ENCODE measurements at places on chromosomes 3 and 15.

GRCh38 chr3:126033765-126034164 is 50.2 kb downstream of the SLC41A3 start:
- no peak for DNase-seq

- peak; percentile 74 for DNase-seq
Observed at GRCh38 chr3:178699810-178700209, 163.6 kb downstream of the KCNMB2 start.

GRCh38 chr15:71596672-71597071 is 213.7 kb upstream of the NR2E3 start:
- no peak for DNase-seq

DNA sequence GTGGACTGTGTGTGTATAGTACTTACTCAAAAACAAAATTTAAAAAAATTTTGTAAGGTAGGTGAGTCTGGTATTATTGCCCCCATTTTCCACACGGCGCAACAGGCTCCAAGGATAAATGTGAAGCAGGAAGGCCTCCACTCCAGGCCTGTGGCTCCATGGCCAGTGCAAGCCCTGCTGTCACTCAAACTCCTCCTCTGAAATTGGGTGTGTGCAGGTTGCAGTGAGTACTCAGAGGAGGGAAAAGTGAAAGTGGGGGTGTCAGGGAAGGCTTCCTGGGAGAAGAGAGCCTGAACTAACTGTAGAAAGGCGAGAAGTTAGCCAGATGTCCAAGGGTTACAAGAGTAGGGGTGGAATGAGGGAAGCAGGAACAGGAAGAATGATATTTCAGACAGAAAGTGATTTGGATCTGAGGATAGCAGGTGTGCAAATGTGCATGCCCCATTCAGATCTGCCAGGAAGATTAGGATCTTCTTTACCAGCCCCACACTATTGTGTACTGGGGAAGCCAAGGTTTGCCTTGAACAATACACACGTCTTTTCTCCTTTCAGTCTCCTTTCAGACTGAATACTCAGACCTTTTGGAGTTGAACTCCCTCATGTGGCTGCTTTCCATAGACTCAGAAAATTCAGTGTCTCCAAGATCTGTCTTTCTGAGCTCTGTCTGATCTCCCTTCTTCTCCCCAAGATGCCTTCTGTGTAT is 48.7 kb upstream of the RYK start:
- DNase-seq, result peak; percentile 28

- no peak for DNase-seq
Observed at GRCh38 chr3:30612437-30613132, 6.2 kb downstream of the TGFBR2 start.

DNA sequence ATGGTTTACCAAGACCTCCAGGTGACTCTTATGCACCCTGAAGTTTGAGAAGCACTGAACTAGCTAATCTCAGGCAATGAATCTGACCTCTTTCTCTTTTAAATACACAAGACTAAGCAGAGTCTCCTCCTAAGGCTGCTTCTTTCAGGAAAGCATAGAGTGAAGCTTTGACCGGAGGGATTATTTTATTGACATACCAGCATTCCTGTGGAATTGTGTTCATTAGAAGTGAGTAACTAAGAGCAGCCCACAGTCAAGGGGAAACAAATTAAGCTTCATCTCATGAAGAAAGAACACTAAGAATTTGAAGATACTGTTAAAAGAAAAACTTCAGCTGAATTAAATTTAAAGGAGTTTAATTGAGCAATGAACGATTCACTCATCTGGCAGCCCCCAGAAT is 963.5 kb downstream of the NTRK3 start:
- no peak for DNase-seq

GRCh38 chr3:3772920-3773319 is 26.3 kb upstream of the LRRN1 start:
- DNase-seq, result no peak

DNA sequence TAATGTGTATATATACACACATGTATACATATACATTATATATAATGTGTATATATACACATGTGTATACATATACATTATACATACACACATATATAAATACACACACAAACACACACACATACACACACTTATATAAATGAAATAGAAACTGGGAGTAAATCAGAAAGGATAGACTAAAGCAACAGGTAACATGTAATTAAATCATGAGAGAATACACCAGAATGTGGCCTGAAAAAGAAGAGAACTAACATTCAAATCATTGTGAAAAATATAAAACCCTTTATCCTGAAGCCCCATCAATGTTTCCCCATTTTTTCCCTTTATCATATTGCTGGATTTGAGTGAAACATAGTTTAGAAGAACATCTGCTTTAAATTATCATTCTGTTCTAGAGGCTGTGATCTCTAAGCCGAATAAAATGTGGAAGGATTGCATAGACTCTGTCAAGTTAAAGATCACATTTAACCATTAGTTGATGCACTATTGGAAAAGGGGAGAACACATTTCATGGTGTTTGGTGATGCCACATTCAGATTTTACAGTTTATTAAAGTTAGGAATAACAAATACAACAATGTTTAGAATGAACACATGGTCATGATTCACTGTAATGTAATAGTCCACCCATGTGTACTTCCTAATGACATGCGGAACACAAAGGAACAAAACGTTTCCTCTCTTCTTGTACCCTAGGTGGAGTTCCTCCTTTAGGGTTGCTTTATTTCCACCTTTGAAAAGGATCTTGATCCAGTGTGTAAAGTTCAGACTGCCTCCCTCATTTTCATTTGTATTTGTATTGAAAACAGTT is 12.5 kb upstream of the THRB start:
- no peak for DNase-seq

DNA sequence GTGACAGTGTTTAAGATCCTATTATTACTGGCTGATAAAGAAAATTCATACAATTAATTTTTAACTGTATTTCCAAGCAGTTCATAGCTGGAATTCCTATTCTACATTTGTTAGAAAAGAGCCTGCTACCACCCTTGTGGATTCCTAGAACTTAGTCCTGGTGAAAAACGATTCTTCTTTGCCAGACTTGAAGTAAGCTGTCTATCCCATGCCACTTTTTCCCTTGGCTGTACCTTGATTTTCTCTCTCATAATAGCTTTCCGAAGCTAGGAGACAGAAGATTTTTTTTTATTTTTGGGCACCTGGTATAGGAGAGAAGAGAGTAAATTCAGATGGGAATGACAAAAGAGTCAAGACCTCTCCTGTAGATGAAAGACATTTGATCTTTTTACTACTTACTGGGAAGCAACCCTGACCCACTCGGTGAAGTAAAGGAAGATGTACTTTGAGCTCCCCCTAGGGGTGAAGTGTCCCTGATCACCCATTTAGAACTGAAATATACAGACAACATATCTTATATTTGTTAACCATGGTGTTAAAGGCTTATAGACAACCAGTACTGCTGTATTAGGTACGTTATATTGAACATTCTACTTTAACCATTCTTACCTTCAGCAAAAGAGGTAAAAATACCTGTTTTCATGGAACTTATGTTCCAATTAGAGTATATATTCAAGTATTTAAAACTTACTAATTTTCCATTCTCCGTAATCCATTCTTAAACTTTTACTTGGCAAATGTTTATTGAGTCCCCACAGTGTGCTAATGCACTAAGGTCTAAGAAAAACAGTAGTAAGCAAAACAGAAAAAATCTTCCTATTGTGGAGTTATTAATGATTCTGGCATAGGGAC is 36.2 kb upstream of the C3orf38 start:
- peak; percentile 55 for DNase-seq

- no peak for DNase-seq
Observed at GRCh38 chr15:73391128-73391872, 22.5 kb upstream of the HCN4 start.

DNA sequence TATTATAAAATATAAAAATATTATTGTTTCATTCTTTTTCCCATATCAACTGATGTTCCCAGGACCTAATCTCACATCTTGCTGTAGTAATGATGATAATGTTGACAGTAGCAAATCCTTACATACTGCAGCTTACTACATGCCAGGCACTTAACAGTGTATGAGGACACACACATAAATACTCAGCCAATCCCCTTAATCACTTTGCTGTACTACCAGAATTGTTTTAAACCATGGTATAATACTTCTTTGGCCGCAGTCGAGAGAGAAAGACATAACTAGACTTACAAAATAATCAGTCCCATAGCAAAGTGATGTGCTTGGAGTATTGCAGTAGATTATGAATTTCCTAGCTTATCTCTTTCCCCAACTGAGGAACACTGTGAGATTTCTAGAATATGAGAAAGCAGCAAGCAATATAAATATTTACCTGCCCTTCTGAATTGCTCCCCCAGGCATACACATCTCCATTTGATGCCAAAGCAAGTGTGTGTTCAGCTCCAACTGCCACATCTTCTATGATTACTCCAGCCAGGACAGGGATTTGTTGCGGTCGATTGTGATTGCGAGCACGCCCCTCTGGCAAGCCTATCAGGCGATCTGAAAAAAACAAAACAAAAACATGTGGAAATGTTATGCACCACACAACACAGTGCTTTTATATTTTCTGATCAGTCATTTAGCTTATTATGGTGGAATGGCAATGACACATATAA is 33.0 kb downstream of the FBXL22 start:
- DNase-seq, result no peak

GRCh38 chr3:107206945-107207344 is 170.3 kb upstream of the CCDC54 start:
- DNase-seq, result no peak

DNA sequence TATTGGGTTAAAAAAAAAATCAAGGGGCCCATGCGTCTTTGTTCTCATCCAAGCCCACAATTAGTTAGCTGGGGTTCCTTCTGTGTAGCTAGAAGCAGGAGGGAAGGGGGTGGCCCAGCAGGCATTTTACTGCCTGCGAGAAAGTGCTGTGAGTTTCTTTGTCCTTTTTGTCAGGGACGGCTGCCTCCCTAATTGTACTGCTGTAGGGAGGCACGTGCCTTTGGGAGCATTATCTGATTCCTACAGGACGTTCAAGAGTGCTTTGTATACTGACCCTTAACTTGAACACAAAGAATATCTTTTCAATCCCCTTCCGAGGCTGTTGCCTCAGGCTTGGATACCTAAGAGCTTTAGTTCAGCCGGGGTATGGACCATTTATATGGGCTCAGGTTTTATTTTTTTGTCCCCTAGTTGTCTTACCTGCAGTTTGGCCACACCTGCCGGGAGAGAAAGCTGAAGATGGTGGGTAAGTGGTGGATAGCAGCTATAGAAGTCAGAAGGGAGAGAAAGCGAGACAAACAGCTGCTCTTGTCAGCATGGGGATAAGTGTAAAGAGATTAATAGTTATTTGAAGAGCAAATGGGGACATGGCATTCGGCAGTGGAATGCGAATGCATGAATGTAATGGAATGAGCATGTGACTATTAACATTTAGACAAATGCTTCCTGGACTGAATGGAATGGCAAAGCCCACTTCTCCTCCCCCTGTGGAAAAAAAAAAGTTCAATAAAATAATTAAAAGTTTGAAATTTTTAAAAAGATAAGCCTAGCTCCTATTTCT is 175.2 kb downstream of the TP63 start:
- no peak for DNase-seq

GRCh38 chr3:71168880-71169411 is 414.6 kb downstream of the FOXP1 start:
- DNase-seq, result no peak

- no peak for DNase-seq
Observed at GRCh38 chr3:40613306-40613705, 88.5 kb downstream of the ZNF621 start.

- no peak for DNase-seq
Observed at GRCh38 chr15:64110950-64111678, 15.3 kb downstream of the SNX1 start.

DNA sequence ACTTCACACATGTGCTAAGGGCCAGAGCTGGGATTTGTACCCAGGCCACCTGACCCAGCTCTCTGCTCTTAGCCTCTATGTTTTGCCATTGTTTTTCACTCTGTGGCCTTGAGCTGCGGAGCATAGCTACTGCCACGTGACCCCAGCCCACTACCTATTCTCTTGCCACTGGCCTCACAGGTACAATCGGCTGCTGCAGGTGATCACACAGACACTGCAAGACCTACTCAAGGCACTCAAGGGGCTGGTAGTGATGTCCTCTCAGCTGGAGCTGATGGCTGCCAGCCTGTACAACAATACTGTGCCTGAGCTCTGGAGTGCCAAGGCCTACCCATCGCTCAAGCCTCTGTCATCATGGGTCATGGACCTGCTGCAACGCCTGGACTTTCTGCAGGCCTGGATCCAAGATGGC is 46.2 kb downstream of the SEMA3G start:
- DNase-seq, result no peak

DNA sequence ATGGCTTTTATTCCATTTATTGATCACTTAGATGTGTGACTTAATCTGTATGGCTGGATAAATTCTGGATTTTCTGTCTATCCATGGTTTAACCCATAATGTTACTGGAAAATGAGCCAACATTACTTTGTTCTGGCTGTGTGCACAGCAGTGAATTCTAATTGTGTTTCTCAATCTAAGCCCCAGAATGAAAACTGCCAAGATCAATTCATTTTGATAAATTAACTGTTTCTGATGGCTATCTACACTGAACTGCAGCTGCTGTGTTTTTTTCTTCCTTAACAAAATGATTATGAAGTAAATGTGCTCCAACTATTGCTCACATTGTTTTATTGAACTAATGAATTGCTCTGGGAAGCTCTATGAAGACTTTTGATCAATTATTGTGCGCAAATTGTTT is 35.7 kb upstream of the CPB1 start:
- DNase-seq, result no peak

DNA sequence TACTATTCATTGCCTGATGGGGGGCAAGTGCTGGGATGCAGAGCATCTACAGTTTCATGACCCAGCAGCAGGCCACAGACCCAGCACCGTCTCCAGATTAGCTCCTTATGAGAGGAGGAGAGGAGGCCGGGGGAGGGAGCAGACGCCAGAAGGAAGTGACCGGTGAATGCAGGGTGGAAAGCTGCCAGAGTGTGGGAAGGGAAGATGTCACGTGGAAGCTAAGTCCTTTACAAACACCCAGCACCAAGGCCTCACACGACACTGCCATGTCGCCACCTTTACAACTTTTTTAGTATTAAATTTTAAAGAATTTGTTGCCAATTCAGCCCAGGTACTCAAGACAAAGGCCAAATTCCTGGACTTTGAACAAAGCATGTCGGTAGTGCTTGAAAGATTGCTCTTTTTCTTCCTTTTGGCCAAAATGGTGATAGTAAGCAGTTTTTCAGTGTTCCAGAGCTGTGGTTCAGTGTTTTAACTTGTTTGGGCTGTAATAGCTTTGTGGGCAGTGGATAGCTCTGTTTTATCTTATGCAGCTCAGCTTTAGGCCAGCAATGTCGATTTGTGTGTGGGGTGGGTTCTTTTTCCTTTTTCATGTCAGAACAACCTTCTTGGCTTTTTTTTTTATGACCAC is 58.2 kb downstream of the ZBTB38 start:
- peak; percentile 49 for DNase-seq

DNA sequence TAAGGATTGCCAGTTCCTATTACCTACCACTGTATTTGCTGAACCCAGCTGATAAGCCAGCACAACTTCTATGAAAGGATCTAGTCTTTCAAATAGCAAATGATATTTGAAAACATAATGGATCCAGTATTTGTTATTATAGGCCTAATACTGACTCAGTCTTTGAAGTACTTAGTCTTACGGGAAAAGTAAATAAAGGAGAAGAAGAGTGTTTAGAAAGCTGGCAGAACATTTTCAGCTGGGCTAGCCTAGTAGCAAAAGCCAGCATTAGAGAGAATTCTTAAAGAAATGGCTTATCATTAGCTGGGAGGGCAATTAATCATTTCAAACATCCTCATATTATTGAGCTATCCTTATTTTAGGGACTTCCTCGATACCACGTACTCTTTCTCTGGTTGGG is 101.4 kb upstream of the GOLIM4 start:
- DNase-seq, result no peak
